Activated CD8-positive, alpha-beta memory T cell treated with anti-CD3 and anti-CD28 coated beads, Interleukin-2, amount 50 U/mL, for 4 hours (primary cell): ENCODE measurements at places on chromosomes 11 and 22.

- DNase-seq: peak; percentile 53
Observed at GRCh38 chr11:62664405-62665074, 470 bp downstream of the C11orf98 start.

- DNase-seq: peak; percentile 30
Observed at GRCh38 chr11:20156876-20157613, 3.2 kb downstream of the DBX1 start.

- DNase-seq: no peak
Observed at GRCh38 chr11:790721-791564, 1.1 kb upstream of the CEND1 start.

DNA sequence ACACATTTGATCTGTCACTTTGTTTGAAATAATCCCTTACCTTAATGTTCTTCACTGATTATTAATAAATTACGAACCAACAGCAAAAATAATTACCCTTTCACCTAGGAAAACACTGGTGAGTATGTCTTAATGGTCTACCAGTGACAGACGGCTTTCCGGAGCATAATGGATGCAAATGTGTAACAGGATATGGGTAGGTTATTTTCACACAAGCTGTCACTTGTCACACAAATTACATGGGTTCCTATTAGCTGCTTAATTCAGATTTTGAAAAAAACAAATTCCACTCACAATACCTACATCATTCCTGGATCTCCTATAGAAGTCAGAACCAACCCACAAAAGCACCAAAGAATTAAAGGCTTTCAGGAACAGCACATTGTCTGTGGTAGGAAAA is 127.9 kb downstream of the WT1 start:
- DNase-seq: no peak

DNA sequence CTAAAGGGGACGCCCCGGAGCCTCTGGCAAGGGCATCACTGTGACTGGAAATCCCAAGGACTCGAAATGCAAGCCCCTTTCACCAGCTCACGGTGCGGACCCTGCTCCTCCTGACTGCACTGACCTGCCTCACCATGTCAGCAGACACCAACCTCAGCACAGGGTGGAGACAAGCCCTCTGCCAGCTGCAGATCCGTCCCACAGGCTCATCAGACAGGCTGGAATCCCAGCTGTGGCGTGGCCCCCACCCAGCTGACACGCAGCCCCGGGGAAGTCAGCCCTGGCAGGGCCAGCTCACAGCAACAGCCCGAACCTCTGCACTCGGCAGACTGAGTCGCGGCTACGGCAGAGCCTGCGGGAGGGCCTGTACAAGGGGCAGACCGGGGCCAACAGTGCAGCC is 36.8 kb downstream of the BRD1 start:
- no peak for DNase-seq

DNA sequence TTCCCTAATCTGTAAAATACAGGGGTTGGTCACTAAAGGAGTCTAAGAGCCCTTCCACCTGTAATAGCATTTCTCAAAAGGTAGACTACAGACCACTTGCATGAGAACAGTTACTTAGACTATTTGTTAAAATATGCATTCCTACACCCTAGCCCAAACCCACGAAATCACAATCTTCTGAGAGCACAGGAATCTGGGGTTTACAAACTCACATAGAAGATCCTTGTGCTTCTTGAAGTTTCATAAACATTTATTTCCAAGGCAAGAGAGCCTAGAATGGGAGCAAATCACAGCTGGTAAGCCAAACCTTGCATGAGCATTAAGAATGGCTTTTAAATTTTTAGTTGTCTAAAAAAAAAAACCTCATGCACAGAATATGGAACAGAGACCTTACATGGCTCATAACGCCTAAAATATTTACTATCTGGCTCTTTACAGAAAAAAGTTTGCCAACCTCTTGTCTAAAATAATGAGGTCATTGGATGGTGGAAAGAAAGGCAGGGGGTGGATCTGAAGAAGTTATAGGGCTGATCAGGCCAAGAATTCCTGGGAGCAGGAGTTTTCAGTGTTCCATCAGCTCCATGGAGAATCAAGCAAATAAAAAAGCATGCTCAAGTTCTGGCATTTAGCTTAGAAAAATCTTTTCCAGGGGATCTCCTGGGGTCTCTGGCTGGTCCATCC is 133.4 kb downstream of the CCDC34 start:
- DNase-seq: no peak

- no peak for DNase-seq
Observed at GRCh38 chr11:64720640-64721358, 2.2 kb downstream of the NRXN2 start.

GRCh38 chr11:124900464-124900863 is 2.8 kb upstream of the ROBO4 start:
- no peak for DNase-seq

DNA sequence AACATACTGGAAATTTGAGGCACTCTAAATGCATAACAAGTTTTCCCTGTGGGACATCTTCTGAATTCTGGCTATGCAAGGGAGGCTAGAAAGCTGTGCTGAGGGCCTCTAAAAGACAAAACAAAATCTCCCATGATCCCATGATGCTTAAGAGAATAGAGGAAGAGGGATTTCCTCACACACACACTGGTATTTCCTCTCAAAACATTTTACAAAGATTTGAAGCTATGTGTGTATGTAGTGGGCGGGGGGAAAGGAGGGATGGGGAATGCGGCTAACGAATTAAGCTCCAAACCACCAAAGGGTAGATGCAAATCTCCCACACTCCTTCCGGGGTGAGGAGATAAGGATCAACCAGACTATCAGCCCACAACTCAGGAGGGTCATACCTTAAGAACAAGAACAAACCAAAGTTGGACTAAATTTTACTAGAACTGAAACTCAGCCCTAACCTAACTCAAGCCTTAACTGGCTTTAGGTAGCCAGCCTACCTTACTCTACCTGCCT is 6.0 kb downstream of the OR2AT4 start:
- no peak for DNase-seq

DNA sequence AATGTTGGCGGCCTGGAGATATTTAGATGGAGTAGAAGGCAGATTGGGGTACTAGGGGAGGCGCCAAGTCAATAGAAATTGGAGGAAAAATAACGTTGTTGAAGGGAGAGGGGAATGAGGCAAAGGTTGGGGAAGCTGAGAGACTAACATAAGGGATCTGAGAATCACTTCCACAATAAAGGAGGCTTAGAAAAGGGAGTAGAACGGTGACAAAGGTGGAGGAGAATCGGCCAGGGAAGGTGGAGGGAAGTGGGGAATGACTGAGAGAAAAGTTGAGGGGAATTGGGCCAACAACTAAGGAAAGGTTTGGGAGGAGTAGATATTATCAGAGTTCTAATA is 510 bp downstream of the PPME1 start:
- no peak for DNase-seq

- no peak for DNase-seq
Observed at GRCh38 chr22:33707581-33707980, 212.7 kb downstream of the LARGE1 start.

GRCh38 chr11:86126862-86127261 is 58.0 kb upstream of the PICALM start:
- DNase-seq: no peak

- DNase-seq: no peak
Observed at GRCh38 chr11:35321111-35321510, 98.2 kb downstream of the SLC1A2 start.

GRCh38 chr22:19524170-19525115 is at the start of gene CLDN5:
Gene CLDN5 (minus strand): TSS chr22:19524410. CDS start chr22:19524255, 155 bp downstream.
- no peak for DNase-seq

DNA sequence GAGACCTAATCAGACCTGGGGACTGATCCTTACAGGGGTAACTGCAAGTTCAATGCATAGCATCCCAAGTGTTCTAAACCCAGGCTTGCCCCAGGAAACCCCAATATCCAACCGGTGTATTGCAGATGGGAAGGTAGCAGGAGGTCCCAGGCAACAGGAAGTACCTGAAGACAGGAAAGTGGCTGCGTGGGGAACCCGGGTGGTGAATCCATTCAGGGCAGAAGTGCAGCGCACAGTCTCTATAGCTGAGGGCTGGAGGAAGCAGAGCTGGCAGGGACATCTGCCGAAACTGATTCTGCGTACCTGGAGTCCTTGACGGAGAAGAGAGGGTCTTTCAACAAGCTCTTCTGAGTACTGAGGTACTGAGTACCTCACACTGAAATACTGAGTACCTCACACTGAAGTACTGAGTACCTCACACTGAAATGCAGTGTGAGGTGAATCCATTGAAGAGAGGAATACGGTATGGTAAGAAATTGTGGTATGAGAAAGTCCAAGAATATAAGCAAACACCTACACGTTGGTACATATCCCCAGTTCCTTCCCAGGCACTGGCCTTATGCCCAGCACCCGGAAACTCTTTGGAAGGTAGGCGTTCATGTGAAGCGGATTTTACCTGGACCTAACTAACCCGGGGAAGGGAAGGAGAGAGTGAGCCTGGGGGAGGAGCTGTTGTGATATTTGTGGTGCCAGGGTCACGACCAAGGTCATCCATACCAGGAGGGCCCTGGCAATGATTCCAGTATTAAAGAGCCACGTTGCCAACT is 20.1 kb downstream of the SCN4B start:
- no peak for DNase-seq

DNA sequence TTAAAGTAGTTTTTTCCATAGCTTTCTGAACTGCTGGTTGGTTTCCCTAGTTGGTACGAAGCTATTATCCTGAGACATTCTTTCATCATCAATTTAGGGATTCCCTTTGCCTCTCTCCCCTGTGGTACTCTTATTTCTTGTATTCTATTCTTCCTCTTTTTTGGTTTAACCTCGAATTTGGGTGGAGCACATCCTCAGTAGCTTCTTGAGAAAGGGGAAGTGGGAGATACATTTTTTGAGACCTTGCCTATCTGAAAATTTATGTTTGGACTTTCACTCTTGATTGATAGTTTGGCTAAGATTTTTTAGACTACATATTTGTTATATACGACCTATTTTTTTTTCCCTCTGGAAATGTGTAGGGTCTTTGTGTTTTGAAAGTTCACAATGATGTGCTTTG is 121.7 kb upstream of the ZBED5 start:
- no peak for DNase-seq

DNA sequence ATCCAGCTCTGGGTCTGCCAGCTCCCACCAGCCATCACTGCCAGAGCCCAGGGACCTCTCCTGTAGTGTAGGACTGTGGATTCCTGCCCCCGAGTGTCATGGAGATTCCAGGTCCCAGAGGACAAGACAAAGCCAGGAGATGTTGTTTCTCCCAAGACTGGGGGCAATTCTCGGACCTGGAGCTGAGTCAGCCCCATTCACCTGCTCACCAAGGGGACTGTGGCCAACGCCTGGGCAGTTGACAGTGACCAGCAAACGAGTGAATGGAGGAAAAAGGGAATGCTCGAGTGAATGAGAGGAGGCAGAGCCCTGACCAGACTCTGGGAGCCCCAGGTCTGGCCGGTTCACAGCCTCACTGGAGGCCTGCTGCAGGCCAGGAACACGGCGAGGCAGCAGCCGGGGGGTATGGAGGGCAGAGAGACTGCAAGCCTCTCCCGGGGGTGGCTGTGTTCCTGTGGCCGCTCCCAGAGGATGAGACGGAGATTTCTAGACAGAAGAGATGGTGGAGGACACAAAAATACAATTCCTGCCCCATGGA is 61.3 kb upstream of the PRR5 start:
- no peak for DNase-seq

GRCh38 chr22:43988960-43989359 is 33.7 kb downstream of the SAMM50 start:
- DNase-seq: no peak

GRCh38 chr11:74015919-74016684 is 7.2 kb upstream of the UCP3 start:
- DNase-seq: no peak

GRCh38 chr22:35866651-35867050 is 149.0 kb downstream of the APOL5 start:
- no peak for DNase-seq

GRCh38 chr22:49329636-49330035 is 498.0 kb downstream of the BRD1 start:
- no peak for DNase-seq

- no peak for DNase-seq
Observed at GRCh38 chr22:45997077-45997776, 20.3 kb upstream of the WNT7B start.

DNA sequence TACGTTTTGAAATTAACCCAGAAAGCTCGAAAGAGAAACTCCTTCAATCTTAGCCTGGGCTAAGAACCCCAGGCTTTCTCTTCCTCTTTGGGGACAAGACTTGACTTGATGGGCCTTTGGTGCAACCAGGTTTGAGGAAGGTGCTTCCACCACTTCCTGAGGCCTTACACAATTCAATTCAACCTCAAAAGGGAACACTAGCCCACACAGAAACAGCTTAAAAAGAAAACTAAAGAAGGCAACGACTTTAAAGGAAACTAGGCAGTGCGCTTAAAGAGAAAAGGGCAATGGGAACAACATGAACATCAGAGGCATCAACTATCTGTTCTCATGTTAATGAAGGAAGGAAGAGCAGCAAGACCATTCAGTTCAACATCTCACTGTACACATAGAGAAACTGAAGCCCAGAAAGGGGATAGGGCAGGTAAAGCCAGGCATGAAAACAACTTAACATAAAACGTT is 24.8 kb downstream of the PAK1 start:
- no peak for DNase-seq

- no peak for DNase-seq
Observed at GRCh38 chr11:28257761-28258160, 149.6 kb downstream of the METTL15 start.

DNA sequence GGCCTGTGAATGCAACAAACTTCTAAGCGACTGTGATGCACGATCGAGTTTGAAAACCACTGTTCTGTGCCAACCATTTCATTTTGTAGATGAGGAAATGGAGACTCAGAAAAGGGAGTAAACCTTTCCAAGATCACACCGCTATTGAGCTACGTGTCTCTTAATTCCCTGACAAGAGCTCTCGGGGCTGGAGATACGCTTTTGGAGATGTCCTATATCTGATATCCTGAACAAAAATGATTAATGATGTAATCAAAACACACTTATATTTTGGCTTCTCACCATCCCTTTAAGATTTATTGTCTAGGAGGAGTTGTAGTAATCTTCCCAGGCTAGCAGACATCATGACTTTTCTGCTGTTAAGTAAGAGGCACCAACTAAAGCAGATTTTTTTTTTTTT is 1.7 kb upstream of the PARVA start:
- no peak for DNase-seq

DNA sequence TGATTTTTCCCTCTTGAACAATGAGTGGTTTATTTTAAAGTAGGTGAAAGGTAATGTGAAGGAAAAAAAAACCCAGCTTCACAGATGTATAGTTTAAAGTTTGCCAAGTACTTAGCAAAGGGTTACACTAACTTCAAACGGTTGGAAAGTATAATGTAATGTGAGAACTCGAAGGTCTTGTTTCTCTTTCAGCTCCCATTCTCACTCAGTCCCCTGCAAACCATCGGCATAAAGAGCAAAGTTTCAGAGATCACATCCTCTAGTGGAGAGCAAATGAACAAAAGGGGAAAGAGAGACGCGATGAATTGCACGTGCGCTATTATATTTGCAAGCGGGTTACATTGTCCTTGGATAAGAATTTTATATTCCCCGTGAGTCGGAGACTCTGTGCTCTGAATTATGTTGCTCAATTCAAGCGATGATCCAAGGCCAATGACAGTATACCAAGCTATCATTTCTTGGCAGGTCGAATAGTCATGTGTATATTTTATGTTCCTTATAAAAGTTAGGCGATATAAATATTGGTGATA is 37.6 kb upstream of the BIRC3 start:
- DNase-seq: no peak

GRCh38 chr11:16512899-16513241 is 156.5 kb upstream of the SOX6 start:
- no peak for DNase-seq
